ENCODE measurements at places on chromosomes 1 and 21. TPM values are rescaled to one million over a fixed set of nuclear protein-coding genes. Genes with fewer than 3 reads are reported as not detected.

The CYP4A11 gene
- total RNA-seq, result not detected

The CFH gene
- not detected for total RNA-seq

The PRAMEF6 gene
- not detected for total RNA-seq

The OR10Z1 gene
- total RNA-seq, result not detected

DNA sequence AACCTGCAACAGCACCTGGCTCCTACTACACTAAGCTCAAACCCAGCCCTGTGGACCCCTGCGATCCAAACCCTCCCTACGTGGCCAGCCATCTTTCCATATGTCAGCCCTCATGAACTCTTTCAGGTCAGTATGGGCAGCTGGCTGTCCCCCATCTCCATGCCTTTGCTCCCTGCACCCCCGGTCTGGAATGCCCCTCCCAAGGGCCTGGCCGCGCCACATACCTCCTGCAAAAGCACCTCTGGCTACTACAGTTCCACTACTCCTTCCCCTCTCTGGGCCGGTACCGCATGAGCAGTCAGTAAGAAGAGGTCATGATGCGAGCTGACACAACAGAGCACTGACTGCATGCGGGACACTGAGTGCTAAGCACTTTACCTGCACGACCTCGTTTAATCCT, 10.0 kb upstream of the TAGLN2 start:
- no peak for DNase-seq

DNA sequence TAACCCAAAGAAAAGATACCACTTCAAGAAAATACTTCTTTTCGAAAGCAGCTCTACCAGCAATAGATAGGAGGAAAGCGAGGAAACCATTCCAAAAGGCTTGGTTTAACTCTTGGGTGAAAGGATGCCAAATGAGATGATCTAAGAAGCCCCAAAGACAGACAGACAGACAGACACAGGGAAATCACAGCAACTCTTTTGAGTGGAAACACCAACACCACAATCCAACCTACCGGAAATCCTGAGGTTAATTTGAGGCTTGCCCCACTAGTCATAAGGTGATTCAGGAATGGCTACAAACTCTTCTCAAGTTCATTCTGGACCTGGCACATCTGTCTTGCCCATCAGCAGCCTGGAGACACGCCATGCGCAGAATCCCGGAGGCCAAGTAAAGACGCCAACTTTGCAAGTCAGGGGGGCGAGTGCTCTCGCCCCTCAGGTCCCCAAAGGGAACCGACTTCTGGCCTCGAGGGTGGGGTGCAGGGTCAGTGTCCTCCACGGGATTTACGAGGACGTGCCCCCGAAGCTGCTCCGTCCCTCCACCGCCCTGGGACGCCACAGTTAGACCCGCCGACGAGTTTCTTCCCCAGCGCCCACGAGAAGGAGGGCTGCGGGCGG, 778 bp downstream of the EVI5 start:
- peak; percentile 43 for DNase-seq

DNA sequence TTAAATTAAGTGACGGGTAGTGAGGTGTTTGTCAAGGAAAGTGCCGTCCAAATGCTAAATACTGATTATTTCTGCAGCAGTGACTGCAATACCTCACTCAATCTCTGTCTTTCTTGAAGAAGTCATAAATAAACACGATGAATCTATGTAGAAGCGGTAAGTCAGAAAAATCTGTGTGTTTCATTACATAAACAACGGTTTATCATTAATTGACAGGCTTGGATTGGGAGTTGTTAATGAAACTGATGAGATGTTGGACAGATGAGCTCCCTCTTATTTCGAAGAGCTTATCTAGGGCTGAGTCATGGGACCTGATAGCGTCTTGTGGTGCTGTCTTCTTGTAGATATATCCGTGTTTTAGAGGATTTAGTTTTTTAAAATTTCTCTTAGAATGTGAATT, 92.2 kb upstream of the SAMD11 start:
- DNase-seq, result no peak

GRCh38 chr1:232983375-232983774, 33.0 kb downstream of the NTPCR start:
- DNase-seq, result no peak

GRCh38 chr21:32921632-32922230, 104.0 kb upstream of the OLIG2 start:
- DNase-seq, result peak; percentile 50

GRCh38 chr1:168615965-168616364, 39.6 kb downstream of the XCL1 start:
- DNase-seq, result no peak

GRCh38 chr1:220726634-220727033, 21.5 kb upstream of the MTARC2 start:
- no peak for DNase-seq

GRCh38 chr1:71002709-71003475, 44.7 kb downstream of the PTGER3 start:
- no peak for DNase-seq

All from neural progenitor cell (in vitro differentiated cells).